ENCODE measurements at places on chromosomes 5 and 9.
A peak's percentile ranks its signal among the peaks of the same experiment; 100 is the strongest.

DNA sequence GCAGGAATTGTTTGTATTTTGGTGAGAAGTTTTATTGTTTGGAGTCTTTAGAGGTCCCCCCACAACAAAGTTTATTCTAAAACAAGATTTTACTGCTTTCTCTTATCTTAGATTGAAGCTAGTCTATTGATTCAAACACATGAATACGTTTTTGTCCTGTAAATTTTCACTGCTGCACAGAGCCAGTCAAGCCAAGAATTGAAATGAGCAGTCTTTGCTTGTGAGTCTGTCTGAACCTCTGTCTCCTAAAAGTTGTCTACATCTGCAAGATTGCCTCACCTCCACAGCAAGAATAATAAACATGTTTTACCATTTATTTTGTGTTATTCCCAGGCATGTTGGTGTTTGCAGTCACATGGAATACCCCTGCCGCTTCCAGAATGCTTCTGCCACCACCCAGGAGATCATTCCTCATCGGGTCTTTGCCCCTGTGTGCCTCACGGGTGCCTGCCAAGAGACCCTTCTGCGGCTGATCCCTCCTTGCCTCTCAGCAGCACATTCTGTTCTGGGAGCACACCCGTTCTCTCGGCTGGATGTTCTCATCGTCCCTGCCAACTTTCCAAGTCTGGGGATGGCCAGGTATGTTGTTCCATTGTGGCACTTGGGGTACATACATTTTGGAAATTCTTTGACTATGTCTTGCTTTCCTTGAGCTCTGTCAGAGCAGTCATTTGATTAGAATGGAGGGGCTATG, 74.1 kb downstream of the AOPEP start:
- no peak for DNase-seq

DNA sequence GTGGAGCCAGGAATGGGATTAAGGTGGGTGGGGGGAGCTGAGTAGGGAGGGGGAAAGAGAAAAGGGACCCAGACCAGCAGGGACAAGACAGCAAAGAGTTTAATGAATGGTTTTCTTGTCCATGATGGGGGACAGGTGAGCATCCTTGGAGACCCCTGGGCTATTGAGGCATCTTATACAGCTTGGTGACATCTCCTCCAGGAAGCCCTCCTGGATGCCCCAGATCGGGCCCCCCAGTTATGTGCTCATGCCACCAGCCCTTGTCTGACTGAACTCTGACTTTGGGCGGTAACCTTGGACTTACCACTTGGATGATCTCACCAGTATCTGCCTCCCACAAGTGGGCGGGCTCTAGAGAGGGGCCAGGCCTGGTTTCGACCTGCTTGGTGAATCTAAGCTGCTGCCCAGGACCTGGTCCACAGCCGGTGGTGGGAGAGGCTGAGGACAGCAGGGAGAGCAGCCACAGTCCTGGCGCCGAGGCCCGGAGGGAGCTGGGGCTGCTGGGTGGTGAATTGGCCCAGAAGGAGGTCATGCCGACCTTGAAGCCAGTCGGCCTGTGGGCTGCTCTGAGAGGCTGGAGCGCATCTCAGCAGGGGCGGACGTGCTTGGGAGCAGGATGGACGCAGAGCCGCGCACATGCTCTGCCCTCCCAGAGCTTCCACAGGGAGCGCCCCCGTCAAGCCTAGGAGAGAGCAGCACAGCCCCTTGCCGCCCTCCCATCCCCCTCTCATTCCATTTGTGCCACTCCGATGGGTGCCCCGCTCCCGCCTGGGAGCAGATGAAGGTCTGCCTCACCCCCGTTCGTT, 36.2 kb downstream of the UNC5A start:
- DNase-seq: peak; percentile 74

- DNase-seq: no peak
These were observed 56.1 kb downstream of the NLN start for GRCh38 chr5:65778126-65778525.

DNA sequence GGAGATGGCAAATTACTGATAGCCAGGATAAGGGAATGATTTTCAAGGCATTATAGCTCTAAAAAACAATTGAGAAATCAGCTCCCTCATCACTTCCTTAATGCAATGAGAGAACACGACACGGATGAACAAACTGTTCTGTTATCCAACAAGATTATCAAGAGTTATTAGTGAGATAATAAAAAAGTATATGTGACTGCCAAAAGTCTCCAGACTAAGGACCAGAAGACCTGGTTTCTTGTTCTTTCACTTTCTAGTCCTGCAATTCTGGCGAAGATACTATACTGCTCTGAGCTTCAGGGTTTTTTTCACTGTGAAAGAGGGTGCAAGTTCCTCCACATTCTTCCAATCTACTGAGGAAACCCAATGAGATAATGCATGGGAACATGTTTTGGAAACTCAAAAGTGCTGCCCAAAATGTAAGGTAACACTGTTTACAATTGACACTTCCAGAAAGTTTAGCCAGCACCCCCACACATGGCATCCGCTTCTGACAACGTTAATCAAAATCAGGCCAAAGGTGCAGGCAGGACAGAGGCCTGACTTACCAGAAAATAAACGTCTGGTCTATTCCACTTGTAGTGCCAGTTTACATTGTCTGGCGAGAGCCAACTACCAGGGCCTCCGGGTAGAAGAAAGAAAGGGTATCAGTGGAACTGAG, 254.2 kb downstream of the DOCK8 start:
- DNase-seq: peak; percentile 11

Data from RPMI8226 (cell line).